ENCODE measurements at places on chromosomes 5 and 9.

DNA sequence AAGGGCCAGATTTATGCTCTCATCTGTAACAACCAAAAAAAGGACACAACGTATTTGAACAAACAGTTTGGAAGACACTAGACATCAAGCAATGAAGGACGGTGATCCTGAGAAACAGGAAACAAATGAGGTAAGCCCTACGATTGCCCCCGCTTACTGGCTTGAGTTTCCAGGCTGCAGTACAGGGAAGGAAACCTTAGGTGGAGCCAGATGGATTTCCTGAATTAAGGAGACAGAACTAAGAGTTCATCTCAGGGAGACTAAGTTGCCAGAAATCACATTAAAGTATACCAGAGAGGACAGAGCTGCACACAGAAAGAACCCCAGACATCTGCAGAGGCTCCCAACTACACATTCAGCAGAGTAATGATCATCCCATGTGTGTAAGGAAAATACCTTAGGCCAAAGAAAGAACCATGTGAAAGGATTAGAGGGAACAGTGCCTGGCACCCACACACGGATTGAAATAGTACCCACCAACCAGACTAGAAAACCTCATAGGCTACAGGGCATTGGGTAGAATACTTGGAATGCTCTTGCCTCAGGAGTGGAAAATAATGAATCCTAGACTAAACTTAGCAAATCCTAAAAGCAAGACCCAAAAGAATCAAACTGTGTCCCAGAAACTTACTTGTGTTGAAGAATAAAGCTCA, 99.3 kb upstream of the NIPBL start:
- DNase-seq: no peak

DNA sequence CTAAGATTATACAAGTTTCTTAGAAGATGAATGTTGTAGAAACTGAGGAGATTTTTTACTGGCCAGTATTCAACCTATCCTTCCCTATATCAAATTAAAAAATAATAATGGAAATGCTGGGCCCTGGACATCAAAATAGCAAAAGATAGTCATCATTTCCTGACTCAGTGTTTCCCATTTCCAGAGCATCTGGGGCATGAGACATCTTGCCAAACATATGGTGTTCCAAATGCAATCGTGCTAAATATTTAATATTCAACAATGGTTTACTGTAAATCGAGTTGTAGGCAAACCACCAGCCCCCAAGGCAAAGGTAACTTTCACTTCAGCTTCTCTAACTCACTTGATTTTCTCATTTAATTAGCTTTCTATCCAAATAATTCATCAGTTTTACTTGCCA, 152.9 kb downstream of the FRMD3 start:
- DNase-seq: no peak

GRCh38 chr9:14924230-14925219, 14.3 kb upstream of the FREM1 start:
- no peak for DNase-seq

- DNase-seq: no peak
Measured at GRCh38 chr9:16398691-16399090, 471.8 kb downstream of the BNC2 start.

- DNase-seq: no peak
Measured at GRCh38 chr5:131304414-131304813, 40.6 kb downstream of the CDC42SE2 start.

- no peak for DNase-seq
Measured at GRCh38 chr5:34585601-34586104, 70.5 kb upstream of the RAI14 start.

- no peak for DNase-seq
Measured at GRCh38 chr5:160602744-160603143, 181.1 kb downstream of the PTTG1 start.

- DNase-seq: no peak
Measured at GRCh38 chr5:11251247-11251646, 490.2 kb upstream of the DAP start.

DNA sequence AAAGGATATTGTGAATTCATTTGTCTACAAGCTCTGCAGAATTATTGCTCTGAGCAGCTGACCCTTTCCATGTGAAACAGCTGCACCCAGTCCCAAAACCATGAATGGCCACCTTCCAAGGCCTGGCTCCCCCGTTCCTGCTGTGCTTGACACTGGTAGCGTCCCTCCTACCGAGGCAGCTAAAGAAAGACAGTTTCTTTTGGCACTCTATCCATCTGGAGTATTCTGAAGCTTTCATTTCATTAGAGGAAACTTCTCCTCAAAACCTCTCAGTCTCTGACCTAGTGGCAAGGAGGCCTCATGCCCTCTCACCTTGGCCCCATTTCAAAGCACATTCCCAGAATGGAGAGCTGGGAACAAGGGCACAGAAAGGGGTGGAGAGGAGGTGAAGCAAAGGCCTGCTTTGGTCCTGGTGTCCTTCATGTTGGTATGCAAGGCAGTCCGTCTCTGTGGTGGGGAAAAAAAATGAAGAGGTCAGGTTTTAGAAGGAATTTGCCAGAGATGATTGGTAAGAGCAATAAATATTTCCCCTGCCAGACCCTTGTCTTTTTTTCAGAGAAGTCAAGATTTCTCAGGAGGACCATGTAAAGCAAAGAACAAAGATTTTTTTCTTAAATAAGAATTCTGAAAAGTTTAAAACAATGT, 232.0 kb downstream of the RFK start:
- DNase-seq: no peak

DNA sequence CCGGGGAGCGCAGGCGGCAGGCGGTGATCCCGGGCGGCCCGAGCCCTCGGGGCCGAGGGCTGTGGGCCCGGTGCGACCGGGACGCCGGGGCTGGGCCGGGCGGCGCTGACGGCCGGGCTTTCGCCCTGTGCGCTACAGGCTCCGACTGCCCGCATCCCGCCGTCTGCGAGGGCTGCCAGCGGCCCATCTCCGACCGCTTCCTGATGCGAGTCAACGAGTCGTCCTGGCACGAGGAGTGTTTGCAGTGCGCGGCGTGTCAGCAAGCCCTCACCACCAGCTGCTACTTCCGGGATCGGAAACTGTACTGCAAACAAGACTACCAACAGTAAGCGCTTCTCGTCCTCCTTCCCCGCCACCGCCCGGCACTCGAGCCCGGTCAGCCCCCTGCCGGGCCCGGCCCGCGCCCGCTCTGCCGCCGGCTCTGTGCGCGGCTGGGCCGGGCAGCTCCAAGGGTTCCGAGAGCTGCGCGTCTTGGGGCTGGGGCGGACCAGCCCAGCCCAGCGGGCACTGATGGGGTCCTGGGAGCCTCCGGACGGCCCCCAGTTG, 1.6 kb downstream of the LMX1B start:
- DNase-seq: no peak

- no peak for DNase-seq
Measured at GRCh38 chr5:107235167-107235566, 435.6 kb downstream of the EFNA5 start.

- no peak for DNase-seq
Measured at GRCh38 chr5:150751096-150751891, 7.5 kb downstream of the DCTN4 start.

GRCh38 chr9:84750152-84750865, 80.8 kb downstream of the NTRK2 start:
- no peak for DNase-seq

- no peak for DNase-seq
Measured at GRCh38 chr5:132251220-132251725, 6.2 kb upstream of the PDLIM4 start.

DNA sequence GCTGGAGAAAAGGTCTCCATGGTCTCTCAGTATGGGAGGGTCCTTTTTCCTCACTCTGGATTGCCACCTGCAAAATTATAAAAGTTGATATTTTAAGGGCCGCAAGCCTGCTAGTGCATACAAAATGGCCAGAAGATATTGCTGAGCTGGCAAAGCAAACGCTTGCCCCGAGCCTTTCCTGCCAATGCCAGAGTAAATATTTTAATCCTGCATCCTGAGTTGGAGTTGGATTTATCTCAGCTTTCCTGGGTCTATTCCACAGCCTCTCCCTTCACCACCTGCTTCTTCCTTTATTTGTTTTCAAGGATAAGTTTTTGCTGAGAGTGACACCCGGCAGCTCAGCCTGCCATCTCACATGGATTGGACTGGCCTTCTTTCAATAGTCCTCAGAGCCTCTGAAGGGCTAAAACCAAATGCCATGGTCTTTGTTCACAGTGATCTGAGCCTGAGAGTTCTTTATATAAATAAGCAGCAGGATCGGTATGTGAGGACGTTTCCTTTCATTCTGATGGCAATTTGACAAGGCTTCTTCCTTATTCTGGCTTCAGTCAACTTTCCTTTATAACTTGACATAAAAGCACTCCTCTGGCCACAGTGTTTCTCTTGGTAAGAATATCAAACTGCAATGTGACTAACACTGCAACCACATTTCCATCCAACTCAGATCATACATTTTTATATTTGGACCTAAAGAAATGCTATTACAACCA, 170.1 kb downstream of the ADAMTS12 start:
- DNase-seq: no peak

GRCh38 chr5:137415231-137415681, 83.9 kb downstream of the SPOCK1 start:
- DNase-seq: no peak

- no peak for DNase-seq
Measured at GRCh38 chr5:149257889-149258705, 13.6 kb upstream of the AFAP1L1 start.

DNA sequence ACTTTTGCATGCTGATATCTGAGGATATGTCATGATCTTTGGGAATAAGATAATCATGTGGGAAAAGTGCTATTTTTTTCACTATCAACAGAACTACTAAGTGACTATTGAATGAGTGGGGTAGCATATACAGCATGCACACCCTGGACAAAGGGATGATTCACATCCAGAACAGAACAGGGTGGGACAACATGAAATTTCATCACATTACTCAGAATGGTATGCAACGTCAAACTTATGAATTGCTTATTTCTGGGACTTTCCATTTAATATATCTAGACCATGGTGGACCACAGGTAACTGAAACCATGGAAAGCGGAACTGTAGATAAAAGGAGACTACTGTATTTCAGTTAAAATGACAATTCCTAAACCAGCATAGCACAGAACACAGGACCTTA, 370.0 kb downstream of the HINT1 start:
- no peak for DNase-seq

GRCh38 chr5:80736730-80737129, 81.9 kb upstream of the DHFR start:
- no peak for DNase-seq

- no peak for DNase-seq
Measured at GRCh38 chr5:83173826-83174225, 96.5 kb downstream of the XRCC4 start.

- no peak for DNase-seq
Measured at GRCh38 chr9:108951578-108951977, 17.4 kb downstream of the ABITRAM start.

DNA sequence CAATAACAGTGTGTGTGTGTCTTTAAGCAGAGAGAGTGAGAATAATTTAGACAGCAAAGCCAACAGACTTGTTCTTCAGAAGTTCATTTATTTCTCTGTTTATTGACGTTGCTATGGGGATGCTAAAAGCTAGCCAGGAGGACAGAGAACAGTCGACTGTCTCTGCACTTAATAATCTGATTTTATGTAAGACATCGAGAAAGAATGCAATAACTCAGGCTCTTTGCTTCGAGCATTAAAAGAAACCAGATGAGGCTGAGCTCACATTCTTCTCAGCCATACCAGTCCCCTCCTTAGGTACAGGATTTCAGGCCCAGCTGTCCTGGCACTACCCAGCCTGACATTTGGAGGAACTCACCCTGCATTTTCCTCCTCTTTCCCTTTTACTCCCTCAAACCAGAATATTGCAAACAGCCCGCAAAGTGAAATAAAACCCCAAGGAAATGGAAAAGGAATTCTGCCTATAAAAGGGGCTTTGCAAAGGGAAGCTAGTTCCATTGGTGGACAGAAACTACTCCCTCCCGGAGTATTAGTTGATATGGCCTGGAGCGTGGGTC, 44.5 kb upstream of the DPYSL3 start:
- no peak for DNase-seq

GRCh38 chr9:121380846-121381245, 10.8 kb upstream of the STOM start:
- no peak for DNase-seq

GRCh38 chr5:61631438-61631941, 299.4 kb downstream of the ZSWIM6 start:
- DNase-seq: no peak

DNA sequence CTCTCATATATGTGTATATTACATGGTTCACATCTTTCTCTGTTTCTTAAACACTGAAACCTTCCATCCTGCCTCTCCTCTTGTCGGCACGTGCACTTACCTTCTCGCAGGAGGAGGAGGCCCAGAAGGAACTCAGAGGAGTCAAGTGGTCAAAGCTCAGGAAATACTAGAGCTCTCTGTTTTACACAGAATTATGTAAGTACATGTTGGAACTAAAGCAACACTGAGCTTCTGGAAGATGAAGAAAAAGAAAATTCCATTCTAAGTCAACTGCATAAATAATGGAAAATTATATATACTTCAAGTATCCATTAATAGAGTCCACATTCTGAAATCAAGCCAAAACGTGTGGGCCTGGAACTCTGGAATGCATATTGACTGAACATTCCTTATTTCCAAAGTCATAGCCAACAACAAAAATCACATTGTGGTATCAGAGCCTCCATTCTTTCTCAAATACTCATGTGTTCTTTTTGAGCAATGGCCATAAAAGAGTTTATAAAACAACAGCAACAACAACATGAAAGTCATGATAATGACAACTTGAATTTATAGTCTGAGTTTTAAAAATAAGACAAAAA, 121.5 kb upstream of the RAI14 start:
- no peak for DNase-seq

DNA sequence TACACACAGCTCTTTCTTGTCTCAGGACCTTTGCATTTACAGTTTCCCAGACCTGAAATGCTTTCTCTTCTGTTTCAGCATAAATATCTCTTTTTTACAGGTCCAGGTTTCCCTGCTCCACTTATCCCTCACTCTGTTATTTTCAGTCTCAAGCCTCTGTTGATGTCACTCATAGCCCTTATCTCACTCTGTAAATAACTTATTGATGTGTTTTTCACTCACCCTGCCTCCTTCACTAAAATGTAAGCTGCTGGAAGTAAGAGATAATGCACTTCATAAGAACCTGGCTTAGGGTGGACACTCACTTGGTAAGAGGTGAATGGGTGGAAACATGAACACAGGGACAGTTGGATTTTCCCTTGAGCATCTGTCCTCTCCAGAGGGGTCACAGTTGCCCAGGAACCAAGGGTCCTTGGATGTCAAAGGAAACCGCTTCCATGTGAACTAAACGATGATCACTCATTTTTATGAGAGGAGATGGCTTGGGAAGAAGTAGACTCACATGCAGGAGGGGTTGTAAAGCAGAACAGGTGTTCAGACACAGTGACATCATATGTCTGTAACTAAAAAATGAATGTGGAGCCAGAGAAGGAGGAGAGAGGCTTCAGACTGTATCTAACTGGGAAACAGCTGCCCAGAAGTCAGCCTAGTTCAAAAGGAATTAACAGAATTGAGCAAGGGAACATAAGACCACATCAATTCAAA, 5.5 kb upstream of the HTR4 start:
- DNase-seq: no peak

- no peak for DNase-seq
Measured at GRCh38 chr9:135530146-135530545, 8.9 kb downstream of the LCN1 start.

GRCh38 chr5:143693651-143694252, 118.2 kb upstream of the HMHB1 start:
- DNase-seq: no peak

Measured in stimulated activated CD4-positive, alpha-beta T cell treated with anti-CD3 and anti-CD28 coated beads, Interleukin-15, amount 100 ng/mL, for 1 hour (primary cell).